Activated T-helper 9 cell treated with anti-CD3 and anti-CD28 coated beads, Interleukin-2, amount 50 U/mL, for 16 hours (primary cell): ENCODE measurements at places on chromosomes 7 and 10.

- DNase-seq, result no peak
These were observed 123.8 kb downstream of the TEX36 start for GRCh38 chr10:125559210-125559609.

- DNase-seq, result no peak
These were observed 35.3 kb downstream of the ATAD1 start for GRCh38 chr10:87782721-87783120.

GRCh38 chr7:106792233-106792926 lies 72.7 kb upstream of the PIK3CG start:
- DNase-seq, result no peak

GRCh38 chr10:125557311-125557710 lies 125.7 kb downstream of the TEX36 start:
- DNase-seq, result no peak

DNA sequence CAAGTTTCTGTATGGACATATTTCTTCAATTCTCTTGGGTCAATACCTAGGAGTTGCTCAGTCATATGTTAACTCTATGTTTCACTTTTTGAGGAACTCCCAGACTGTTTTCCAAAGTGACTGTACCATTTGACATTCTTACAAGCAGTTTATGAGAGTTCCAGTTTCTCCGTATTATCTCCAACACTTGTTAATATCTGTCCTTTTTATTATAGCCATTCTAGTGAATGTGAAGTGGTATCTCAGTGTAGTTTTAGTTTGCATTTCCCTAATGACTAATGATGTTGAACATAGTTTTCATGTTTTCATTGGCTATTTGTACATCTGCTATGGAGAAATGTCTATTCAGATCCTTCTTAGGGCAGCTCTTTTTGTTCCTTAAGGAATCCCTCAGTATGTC lies 531.0 kb upstream of the GALNT17 start:
- no peak for DNase-seq

DNA sequence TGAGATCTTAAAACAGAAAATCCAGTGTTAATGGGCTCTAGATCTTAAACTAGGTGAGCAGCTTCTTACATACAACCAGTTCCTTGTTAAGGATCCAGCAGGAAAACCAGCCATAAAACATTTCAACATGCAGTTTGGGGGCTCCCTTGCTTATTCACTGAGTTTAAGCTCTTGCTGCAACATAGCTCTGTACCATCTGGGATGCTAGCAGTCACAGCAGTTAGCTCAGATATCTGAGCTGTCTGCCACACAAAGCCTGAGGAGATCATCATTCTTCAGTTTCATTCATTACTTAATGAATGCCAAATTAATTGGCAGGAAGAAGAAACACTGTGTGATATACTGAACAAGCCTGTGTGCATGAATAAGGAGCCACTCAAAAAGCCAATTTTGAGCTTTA lies 62.8 kb downstream of the PODXL start:
- no peak for DNase-seq

- no peak for DNase-seq
These were observed 56.8 kb downstream of the SDHAF3 start for GRCh38 chr7:97174303-97174702.

DNA sequence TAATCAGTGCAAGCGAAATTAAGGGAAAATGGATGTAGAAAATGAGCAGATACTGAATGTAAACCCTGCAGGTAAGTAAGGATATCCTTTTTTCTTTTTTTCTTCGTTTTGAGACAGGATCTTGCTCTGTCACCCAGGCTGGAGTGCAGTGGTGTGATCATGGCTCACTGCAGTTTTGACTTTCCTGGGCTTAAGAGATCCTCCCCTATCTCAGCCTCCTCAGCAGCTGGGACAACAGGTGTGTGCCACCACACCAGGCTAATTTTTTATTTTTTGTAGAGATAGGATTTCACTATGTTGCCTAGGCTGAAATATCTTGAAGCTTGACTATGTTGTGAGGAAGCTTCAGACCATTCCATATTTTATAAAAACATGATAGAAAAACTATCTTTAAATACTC lies 4.3 kb downstream of the PDCD4 start:
- no peak for DNase-seq

GRCh38 chr7:11911900-11912299 lies 79.9 kb upstream of the THSD7A start:
- DNase-seq, result no peak

DNA sequence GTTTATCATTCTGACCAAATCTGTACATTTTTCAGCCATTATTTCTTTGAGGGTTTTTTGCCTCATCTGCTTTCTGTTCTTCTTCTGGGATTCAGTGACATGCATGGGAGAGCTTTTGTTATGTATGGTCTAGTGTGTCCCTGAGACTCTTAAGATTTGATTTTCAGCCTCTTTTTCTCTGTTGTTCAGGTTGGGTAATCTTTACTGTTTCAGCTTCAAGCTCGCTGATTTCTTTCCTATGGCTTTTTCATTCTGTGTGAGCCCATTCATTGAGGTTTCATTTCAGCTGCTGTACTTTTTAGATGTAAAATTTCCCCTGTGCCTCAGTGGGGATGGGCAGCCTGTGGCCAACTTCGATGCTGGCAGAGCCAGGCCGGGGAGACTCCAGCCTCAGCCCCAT lies 38.1 kb downstream of the FOXK1 start:
- no peak for DNase-seq

DNA sequence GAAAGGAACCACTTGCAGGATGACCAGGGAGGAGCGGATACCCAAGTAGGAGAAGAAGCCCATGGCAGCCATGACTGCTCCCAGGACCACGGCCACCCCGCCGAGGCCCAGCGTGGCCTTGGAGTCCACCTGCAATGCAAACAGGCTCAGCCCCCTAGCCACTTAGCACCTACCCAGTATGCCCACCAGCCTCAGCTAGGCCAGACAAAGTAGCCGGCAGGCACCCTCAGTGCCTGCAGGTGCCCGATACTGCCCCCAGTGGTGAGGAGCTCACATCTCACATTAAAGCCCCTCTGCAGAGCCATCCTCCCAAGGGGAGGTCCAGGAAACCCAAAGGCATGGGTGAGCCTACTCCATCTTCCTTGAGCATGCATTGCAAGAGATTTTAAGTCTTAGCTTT lies 6.6 kb downstream of the NPC1L1 start:
- DNase-seq, result peak; percentile 8

GRCh38 chr10:77959384-77959783 lies 32.8 kb upstream of the DLG5 start:
- DNase-seq, result no peak

DNA sequence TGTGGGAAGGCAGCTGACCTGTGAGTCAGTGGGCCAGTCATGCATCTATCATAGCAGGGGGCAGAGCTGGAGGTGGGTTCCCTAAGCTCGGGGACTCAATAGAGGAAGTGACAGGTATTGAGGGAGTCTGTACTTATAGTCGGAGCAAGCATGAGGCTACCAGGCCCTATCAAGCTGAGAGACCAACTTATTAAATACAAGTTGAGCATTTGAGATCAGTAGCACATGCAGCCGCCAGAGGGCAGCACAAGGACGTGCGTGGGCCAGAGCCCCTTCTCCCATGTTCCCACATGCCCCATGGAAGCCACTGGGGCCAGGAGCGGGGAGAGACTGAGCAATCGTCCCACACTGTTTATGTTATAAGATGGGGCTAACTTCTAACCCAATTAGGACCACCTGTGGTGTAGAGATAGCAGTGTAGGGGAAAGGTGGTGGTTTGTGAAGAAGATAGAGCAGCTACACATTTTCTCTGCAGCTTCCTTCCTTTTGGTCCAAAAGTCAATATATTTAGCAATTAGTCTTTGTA lies 13.0 kb upstream of the STK31 start:
- DNase-seq, result peak; percentile 35

GRCh38 chr7:114789161-114789560 lies 132.7 kb upstream of the MDFIC start:
- DNase-seq, result no peak

DNA sequence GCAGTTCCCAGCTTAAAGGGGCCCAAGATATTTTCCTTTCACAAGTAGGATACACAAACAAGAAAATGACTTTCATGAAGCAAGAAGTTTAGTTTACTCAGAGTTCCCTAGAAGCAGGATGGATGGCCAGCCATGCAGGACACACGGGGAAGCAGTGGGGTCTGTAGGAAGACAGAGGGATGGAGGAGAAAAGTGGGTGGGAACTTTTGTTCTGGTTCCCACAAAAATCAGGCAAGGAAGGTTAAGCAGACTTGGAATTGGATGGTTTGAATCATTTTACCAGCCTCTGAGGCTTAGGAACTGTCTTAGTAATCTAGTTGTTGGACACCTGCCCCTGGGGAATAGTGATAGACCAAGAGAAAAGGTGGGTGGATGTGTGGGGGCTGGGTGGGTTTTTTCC lies 263.3 kb upstream of the VSTM2A start:
- no peak for DNase-seq

- no peak for DNase-seq
These were observed 26.7 kb downstream of the SHH start for GRCh38 chr7:155785536-155785935.

- DNase-seq, result no peak
These were observed 115.3 kb downstream of the NRCAM start for GRCh38 chr7:108340856-108341411.

DNA sequence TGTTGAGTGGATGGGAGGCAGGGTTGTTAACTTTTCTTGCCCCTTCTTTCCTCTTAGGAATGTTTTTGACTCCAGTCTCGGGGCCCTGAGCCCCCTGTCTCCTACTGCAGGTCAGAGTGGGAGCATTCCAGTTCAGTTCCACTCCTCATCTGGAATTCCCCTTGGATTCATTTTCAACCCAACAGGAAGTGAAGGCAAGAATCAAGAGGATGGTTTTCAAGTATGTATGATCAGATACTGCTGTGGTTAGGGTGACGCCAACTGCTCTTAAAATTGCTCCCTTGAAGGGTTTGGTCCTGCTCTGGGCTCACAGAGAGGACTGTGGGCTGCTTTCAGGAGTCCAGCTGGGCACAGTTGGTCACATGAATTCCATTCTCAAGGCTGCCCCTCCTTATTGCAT lies 22.0 kb downstream of the VWA2 start:
- no peak for DNase-seq

- DNase-seq, result no peak
These were observed 456 bp upstream of the DLD start for GRCh38 chr7:107890493-107890961.

- no peak for DNase-seq
These were observed 80.8 kb downstream of the NKX6-2 start for GRCh38 chr10:132705173-132705572.

- DNase-seq, result no peak
These were observed 240.7 kb downstream of the TCERG1L start for GRCh38 chr10:131070856-131071255.

DNA sequence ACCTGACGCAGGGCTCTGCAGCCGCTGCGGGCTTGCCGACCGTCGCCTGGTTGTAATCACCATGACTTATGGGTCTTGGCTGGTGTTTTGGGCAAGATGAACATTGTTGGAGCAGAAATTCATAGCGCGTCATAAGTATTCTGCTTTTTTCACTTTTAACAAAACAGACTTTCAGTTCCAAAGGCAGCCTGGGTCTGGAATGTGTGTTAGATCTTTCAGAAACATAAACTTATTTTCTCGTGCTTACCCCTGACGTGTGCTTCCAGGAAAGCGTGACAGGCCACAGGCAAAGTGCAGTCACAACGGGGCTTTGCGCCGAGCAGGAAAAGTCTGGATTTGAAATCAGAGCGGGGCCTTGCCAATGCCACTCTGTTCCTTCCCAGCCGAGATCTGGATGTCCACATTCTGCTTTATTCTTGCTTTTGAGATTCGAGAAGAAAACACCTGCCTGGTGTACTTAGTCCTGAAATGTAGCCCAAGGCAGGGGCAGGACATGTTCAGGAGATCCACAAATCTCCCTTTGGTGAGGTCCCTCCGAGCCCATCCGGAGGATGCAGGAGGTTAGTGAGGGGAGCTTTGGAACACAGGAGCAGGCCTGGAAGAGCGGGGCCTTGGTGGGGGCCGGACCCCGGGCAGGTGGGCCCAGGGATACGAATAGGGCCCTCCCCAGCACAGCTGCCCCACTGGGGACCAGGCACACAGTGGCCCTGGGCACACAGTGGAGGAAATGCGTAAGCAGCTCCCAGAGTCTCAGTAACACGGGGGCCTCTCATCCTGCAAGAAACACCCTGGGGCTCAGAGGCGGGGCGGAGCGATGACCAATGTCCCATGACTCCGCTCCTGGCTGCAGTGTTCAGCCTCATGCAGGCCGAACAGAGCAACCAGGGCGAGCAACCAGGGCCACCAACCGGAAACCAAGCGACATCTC lies 49.5 kb upstream of the EBF3 start:
- DNase-seq, result no peak

- DNase-seq, result peak; percentile 81
These were observed 221.6 kb upstream of the MKLN1 start for GRCh38 chr7:131105799-131106680.

DNA sequence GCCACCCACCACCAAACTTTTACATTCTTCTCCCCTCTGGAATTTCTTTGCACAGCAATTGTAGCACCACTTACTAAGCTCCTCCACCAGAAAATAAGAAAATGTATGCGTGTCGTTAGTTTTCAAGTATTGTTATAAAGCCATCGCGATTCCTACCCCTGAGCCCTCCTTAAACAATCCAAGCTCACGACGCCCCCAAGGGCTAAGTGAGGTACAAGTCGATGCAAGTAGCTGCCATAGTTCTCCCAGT lies 1.3 kb downstream of the FRAT2 start:
- DNase-seq, result no peak

GRCh38 chr7:41574377-41574776 lies 128.5 kb downstream of the INHBA start:
- DNase-seq, result no peak

- no peak for DNase-seq
These were observed 199.5 kb downstream of the INHBA start for GRCh38 chr7:41503438-41503837.

- DNase-seq, result no peak
These were observed 318.5 kb downstream of the GPR158 start for GRCh38 chr10:25493122-25493893.

DNA sequence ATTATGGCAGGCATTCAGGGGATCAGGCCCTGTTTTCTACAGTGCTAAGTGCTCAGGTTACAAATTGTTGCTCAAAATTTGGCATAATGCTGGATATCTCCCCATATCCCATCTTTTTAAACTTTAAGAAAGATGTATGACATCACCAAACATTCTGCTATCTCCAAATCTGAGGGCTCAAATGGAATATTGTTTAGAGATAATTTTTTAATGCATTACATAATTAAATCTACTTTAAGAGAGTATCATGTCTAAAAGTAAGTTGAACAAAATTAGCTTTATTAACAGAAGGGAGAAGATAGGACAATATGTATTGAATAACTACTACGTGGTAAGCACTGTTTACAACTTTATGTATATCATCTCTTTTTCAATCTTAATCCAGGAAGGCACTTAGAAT lies 13.9 kb downstream of the NT5C3A start:
- no peak for DNase-seq

DNA sequence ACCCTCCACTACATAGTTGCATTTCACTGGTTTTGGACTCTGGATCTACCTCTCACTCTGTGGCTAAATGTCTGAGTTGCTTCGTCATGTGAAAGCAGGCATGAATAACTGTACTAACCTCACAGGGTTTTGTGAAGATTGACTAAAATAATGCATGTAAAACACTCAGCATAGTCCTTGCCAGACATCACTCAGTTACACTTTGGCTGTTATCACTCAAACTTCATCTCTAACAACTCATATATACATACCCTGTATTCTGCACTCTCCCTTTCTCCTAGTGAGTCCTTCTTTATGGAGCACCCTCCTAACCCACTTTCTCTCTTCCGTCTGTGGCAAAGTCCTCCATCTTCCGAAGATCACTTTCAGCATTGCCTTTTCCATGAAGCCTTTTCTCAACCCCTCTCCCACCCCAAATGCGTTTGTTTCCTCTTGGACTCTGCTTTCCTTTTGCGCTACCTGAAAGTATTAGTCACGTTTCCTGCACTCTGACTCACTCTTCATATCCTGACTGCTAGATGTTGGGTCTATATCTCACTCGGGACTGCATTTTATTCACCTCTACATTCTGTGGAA lies 72.6 kb downstream of the OSBPL3 start:
- no peak for DNase-seq

GRCh38 chr7:37984750-37985390 lies 64.4 kb downstream of the EPDR1 start:
- no peak for DNase-seq
